GM12878 (cell line): ENCODE measurements at places on chromosomes 12 and 14. TPM values are rescaled to one million over a fixed set of nuclear protein-coding genes. Genes with fewer than 3 reads are reported as not detected.

- no peak for DNase-seq
Observed at GRCh38 chr12:15088105-15088504, 115.3 kb downstream of the PDE6H start.

DNA sequence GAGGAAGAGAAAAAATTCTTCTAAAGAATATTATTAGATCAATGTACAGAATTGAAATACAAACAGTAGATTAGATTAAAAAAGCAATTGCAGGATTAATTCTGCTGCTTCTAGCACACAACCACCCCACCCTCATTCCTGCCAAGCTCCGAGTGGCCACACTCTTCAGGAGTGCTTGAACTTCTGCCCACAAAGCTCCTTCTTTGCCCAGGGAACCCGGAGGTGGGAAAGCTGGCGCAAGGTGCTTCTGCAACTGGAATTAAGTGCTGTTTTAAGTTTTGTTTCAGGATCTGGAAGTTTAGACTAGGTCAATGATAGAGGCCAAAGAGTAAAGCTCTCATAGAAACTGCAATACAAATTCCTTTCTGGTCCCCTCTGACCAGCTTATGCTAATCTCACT is 94.1 kb upstream of the BMP4 start:
- DNase-seq = no peak

DNA sequence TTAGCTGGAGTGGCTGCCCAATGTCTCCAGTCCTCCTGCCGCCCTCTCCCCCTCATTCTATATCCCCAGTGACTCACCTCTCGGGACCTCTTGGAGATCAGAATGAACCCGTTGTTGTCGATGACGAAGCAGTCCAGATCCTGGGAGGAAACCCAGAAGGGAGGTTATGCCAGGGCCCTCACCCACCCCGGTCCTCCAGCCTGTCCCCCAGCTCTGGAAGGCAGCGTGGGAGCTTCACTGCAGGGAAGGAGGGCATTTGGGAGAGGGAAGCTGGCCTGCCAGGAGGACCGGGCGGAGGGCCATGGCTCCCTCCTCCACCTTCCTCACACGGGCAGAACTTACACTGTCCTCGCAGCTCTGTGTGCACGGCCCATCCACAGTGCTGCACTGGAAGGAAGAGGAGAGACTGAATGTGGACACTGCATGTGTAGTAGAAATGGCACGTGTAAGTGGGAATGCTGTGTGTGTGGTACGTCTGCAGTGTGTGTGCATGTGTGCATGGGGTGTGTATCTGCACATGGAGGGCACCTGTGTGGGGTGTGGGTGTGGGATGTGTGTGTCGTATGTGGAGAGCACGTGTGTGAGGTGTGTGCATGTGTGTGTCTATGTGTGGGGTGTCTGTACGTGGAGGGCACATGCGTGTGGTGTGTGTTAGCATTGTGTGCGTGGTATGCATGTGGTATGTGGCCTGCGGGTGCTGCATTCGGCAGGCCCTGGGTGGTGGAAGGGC is 10.0 kb upstream of the LRTM2 start:
- DNase-seq = no peak

C3AR1 gene
- total RNA-seq = 0.10 and 0.19 TPM in 2 replicates
